RWPE1 (cell line): ENCODE measurements at places on chromosomes 2 and 18.

DNA sequence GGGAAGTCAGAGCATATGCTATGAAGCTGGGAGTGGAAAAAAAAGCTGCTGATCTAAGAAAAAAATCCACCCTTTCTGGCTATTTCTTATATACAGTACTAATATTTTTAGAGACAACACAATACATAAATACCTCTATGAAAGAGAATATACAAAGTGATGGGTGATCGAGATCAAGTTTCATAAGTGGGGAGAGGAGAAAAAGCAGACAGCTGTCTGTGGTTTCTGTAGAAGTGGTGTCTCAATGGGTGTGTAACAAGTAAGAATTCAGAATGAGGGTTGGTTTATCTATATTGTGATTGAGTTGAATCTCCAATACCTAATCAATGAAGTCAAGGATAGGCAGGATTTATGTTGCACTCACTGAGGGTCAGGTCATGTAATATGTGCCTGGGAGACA is 191.0 kb downstream of the HNMT start:
- DNase-seq, result no peak

GRCh38 chr2:4368907-4369306 is 665.5 kb downstream of the DCDC2C start:
- no peak for DNase-seq

GRCh38 chr2:186751790-186752189 is 57.9 kb downstream of the FAM171B start:
- DNase-seq, result no peak

DNA sequence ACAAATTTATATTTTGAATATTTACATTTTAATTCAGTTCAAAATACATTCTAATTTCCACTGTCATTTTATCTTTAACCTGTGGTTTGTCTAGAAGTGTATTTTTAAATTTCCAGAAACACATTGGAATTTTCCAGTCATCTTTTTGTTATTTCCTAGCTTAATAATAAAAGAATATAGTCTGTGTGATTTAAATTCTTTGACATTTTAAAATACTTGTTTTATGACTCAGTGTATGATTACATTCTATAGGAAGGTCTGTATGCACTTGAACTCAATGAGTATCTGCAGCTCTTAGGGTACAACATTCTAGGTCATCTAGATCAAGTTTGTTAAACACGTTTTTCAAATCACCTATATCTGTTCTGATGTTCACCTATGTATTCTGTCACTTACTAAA is 88.3 kb upstream of the MBOAT2 start:
- DNase-seq, result peak; percentile 38

GRCh38 chr18:57585421-57585820 is 1.1 kb downstream of the FECH start:
- no peak for DNase-seq

- DNase-seq, result no peak
Measured at GRCh38 chr2:240637116-240637900, 12.0 kb downstream of the GPR35 start.

- DNase-seq, result peak; percentile 38
Measured at GRCh38 chr2:210577263-210578071, 21.1 kb downstream of the CPS1 start.

- DNase-seq, result no peak
Measured at GRCh38 chr2:219630770-219631405, 3.5 kb downstream of the SLC4A3 start.

GRCh38 chr18:72206814-72207213 is 337.3 kb downstream of the CBLN2 start:
- DNase-seq, result no peak

GRCh38 chr2:217090024-217090473 is 230.2 kb upstream of the TNP1 start:
- no peak for DNase-seq

- no peak for DNase-seq
Measured at GRCh38 chr2:3113122-3113521, 264.5 kb downstream of the EIPR1 start.

DNA sequence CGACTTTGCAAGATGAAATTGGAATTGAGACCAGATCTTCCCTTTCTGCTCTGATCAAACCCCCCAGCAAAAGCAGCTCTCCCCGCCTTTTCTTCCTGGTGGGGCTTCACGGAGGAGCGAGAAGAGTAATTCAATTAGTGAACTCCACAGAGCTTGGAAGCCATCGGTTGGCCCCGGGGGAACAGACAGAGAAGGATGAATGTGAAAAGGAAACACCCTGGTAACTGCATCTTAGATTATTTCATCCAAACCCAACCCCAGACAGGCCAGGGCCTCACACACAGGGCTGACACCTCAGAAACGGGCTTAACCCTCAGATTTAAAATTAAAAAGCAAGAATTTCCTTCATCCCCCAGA is 18.3 kb downstream of the SMAD7 start:
- DNase-seq, result no peak

DNA sequence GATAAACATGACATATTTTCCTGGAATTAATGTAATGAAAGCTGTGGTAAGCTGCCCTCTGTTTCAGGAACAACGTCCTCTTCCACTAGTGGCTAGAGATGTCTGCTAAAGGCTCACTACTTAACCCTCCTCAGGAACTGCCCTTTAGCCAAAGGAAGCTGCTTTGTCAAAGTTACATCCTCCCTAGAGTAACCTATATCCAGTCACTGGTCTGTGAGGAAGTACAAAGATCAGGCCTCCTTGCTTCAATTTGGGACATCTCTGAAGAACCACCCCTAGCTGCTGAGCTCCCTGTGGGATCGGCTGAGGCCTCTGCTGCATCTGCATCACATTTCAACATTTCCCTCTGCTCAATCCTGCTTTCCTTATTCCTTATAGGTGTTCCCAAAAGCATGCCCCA is 107.8 kb downstream of the PRELID3A start:
- no peak for DNase-seq

DNA sequence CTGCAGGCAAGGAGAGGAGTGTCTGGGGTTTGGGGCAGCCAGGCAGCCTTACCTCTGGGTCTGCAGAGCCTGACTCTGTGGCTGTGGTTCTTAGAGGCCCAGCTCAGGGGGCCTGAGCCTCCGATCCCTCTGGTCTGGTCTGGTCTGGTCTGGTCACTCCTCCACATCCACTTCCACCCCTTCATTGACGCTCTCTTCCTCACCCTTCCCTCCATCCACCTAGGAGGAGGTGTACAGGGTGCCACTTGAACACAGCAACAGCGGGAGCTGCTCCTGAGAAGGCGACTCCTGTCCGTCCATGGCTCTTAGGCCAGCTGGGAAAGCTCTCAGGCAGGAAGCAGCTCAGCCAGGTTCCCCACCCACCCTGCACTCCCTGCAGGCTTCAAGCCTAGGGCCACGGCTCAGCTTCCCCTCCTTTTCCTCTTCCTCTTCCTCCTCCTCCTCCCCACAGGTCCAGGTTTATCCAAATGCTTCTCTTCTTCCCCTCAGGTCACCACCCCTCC is 16.9 kb downstream of the GPR55 start:
- DNase-seq, result no peak

DNA sequence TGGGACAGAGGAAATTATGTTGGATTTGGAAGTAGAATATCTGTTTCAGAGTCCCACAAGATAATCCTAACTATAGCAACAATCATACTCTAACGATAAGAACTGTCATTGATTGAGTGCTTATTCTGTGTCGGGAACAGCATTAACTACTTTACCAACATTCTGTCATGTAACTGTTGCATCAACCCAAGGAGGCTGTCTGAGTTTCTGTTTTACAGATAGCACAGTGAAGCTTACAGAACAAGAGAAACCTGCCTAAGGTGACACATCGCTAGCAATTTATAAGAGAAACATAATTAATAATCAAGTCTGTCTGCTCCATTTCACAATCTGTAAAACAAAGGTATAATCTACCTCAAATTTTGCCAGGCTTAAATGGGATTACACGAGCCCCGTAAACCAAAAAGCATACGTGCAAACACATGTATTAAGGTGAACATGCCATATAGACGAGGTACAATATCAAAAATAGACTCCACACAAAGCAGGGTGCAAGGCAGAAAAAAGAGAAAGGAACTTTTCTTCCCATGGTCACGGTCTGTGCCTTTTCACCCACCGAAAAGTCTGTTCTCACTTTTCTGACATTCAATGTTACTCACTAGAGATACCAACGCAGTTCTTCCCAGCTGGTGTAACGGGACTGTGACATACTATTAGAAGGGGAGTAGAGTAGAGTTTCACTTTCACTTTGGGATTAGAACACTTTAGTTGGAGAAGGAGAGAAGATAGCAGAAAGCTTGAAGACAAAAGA is 37.2 kb upstream of the SLC8A1 start:
- DNase-seq, result no peak

GRCh38 chr2:136125236-136125635 is 7.3 kb upstream of the CXCR4 start:
- DNase-seq, result no peak

DNA sequence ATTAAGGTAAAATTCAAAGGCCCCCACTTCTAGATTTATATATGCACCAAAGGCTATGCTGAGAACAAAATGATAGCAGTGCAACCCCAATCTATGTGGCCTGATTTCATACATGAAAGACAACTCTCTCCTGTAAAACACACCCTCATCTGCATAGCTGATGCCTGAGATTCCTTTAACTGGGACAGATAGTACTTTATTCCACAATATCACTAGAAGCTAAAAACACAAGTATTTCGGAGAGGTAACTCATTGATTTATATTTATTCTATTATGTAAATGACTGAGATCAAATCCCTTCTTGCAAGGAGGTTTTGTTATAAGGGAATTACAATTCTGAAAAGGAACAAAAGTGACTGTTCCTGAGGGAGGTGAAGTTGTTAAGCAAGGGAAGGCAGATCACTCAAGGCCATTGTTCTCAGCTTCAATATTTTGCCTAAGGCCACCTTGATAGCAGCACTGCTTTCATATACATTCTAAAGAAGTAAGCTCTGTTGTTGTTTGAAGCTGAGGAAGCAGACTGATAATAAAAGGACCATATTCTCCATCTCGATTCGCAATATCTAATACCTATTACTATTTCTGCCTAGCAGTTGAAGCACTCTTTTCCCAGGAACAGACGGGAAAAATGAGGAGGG is 471.0 kb upstream of the CDH7 start:
- DNase-seq, result no peak

DNA sequence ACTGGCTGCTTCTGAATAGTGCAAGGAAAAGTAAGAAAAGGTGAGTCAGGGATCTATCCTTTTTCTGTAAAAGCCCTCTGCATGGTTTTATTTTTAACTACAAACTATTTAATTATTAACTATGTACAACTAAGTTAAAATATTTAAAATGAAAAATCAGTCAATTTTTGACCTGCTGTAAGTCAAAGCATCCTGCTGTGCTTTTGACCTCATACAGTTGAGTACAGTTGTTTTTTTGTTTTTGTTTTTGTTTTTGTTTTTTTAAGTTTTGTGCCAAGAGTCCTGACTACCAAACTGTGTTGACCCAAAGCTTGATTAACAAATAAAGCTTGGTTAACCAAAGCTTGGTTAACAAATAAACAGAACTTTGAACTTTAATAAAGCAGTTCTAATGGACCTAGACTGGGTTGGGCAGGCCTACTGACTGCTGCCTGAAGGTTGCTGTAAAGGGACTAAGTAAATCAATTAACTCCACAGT is at the start of gene ACMSD:
Gene ACMSD (plus strand): TSS at position 474 of the 478 bp plus-strand sequence. CDS start 67 bp downstream, outside the sequence.
- DNase-seq, result no peak

- DNase-seq, result peak; percentile 55
Measured at GRCh38 chr2:216315802-216316603, 56.3 kb downstream of the MARCHF4 start.

GRCh38 chr18:33467531-33467930 is 27.0 kb upstream of the CCDC178 start:
- no peak for DNase-seq
